ENCODE measurements at places on chromosomes 3 and 15.

GRCh38 chr15:87365186-87365585 lies 891.4 kb downstream of the NTRK3 start:
- no peak for DNase-seq

- DNase-seq: no peak
Measured at GRCh38 chr3:46844881-46845312, 18.3 kb downstream of the MYL3 start.

GRCh38 chr3:42098171-42098570 lies 7.0 kb downstream of the TRAK1 start:
- DNase-seq: no peak

DNA sequence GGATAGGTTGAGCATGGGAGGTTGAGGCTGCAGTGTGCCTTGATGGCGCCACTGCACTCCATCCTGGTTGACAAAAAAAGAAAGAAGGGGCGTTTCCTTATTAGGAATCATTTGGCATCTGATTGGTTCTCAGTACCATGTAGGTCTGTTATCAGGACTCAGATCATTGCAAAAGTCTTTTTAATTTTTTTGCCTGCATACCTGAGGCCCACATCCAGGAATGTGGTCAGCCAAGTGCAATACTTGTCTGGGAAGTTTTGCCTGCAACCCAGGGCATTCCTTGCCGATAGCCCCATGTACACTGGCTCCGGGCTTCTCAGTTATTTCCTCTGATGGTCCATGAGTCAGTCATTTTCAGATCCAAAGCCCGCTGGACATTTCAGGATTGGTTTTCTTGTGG lies 50.1 kb upstream of the CRTC3 start:
- DNase-seq: no peak

GRCh38 chr15:89179966-89180875 lies 41.2 kb downstream of the RLBP1 start:
- DNase-seq: no peak

DNA sequence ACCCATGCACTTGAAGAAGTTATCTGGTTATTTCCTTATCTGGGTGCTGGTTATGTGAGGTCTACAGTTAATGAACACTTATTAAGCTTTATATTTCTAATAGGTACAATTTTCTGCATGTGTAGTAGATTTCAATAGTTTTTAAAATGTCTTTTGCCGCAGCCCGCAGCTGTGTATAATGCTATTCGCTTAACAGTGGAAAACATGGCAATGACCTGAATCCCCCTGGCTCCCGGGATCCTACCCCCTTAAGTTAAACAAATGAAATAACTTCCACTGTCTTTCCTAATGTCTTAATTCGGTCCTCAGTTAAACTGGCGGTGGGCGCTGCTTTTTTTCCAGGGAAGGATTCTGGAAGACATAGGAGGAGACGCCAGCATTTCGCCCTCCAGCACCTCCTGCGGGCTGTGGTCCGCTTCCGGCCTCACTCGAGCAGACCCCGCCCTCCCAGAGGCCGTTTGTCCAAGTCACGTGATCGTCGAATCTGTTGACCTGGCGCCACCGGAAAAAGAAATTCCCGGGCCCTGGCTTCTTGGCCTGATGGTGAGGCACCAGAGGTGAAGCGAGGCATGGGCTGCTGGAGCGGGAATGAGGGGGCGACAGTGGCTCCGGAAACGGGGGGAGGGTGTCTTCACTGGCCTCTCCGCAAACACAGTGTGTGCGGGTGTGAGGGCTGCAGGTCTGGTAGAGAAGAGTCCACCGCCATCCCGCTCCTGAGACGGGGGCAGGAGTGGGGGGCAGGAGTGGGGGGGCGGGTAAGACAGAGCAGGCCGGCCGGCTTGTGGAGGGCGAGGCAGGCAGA lies 45.6 kb upstream of the CSPG4 start:
- DNase-seq: peak; percentile 26

DNA sequence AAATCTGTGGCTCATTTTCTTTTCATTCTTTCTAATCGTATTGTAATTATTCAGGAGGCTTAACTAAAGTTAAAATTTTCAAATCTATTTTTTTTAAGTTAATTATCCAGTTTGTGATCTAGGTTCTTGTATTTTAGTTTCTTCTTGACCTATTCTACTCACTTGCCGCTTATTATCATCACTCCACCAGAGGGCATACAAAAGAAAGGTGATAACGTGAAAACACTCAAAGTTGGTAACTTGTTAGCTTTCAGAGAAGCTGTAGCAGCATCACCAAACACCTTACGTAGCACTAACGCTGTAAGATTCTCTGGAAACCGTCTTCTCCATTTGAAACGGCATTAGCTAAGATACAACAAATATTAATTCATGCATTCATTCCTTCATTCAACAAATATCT lies 4.8 kb downstream of the GNB4 start:
- DNase-seq: no peak
